Nephron progenitor cell (in vitro differentiated cells): ENCODE measurements at places on chromosomes 5 and 9.
A peak's percentile ranks its signal among the peaks of the same experiment; 100 is the strongest.

- DNase-seq: no peak
Measured at GRCh38 chr5:75375414-75375813, 38.4 kb downstream of the HMGCR start.

DNA sequence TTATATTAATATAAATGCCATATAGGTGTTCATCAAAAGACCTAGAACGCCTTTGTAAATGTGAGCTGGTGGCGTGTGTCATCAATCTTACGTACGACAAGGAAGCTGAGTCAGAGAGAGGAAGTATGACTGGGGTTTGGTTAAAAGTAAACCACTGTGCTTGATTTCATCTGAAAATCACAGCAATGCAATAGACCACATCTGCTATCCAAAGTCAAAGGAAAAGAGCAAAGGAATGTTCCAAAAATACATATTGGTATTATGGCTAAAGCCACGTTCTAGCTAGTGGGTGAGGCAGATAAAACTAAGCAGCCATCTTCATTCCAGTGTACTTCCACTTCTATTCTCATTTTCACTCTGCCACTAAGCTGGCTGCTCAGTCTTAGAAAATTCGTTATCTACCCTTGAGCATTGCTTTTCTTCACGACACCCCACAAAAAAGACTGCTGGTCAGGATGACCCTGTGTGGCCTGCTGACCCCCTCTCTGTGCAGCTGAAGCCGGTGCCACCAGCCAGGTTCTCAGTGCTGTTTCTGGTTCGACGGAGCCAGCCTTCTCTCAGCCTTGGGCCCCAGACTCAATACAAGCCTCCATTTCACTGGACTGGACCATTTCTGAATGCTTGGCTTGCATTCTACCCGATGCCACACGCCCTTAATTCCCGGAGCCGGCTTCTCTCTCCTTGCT, 23.8 kb downstream of the SHC3 start:
- no peak for DNase-seq

GRCh38 chr5:174384509-174384947, 339.0 kb downstream of the NSG2 start:
- DNase-seq: no peak

DNA sequence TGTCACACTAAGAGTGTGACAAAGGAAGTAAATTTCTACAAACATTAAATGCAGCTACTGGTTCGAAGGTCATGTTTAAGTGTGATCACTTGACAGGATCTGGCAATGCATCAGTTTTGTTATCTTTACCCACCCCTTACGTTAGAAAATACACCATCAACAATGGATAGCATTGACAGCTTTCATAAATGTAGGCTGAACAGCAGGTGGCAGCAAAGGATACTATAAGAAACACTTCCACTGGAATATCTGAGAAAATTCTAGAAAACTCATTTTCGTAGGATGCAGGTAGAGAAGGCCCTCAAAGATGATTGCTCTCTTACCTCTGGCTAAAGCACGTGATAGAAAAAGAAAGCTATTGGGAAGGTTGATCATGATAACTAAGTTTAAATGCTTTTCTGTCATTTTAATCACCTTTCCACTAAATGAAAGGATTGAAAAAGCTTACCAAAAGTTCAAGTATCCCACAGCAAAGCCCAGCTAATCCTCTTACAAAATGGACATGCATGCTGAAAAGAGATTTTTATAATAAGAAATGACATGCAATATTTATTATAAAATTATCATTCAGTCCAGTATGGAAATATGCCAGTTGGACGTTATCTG, 292.5 kb downstream of the PARP8 start:
- DNase-seq: peak; percentile 29

GRCh38 chr9:98142925-98143481, 24.0 kb upstream of the TRIM14 start:
- no peak for DNase-seq

DNA sequence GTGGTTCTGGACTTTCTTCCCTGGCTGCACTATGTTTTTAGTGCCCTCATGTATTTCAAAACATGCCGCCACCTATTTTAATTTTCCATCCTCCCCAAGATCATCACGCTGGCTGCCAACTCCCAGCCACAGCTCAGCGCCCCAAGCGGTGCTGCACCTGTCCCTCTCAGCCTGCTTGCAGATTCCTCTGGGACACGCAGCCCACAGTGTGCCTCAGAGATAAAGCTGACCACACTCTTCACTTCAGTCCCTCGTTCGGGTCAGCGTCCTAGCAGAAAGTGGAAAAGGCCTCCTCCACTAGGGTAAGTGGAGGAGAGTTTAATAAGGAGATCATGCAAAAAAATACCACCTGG, 56.2 kb upstream of the CKS2 start:
- no peak for DNase-seq

DNA sequence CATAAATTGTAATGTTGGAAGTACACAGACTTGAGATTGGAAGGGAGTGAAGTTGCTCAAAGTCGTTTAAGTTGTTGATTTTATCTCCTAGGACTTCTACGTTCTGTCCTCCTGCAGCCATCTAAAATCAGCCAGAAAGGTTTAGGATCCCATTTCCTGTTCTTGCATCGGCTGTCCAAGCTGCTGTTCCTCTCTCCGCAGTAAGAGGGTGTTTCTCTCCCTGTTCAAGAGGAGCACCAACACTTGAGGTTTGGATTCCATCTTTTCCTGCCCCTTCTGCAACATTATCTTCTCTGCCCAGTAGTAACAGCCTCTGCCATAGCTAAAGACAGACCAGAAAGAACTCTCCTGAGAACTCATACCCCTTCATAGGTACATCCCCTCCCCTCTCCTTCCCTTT, 373.4 kb downstream of the GADD45G start:
- no peak for DNase-seq

DNA sequence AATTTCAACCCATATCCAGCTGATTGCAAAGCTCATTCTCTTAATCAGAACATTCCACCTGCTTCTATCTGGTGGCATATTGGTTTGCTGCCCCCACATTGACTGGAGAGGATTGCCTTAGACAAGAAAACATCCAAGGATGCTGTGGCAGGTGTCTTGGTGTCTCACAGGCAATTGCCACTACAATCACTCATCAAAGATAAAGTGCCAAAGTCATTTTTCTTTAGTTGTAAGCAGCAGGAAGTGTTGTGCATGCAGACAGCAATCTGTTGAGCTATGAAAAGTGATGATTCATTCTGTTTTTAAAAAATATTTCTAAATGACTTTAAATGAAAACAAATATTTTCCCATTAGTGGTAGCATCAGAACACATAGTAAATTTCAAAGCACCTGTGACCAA, 53.9 kb downstream of the CDH6 start:
- no peak for DNase-seq

GRCh38 chr5:135174315-135175096, 140.5 kb upstream of the PITX1 start:
- DNase-seq: no peak

DNA sequence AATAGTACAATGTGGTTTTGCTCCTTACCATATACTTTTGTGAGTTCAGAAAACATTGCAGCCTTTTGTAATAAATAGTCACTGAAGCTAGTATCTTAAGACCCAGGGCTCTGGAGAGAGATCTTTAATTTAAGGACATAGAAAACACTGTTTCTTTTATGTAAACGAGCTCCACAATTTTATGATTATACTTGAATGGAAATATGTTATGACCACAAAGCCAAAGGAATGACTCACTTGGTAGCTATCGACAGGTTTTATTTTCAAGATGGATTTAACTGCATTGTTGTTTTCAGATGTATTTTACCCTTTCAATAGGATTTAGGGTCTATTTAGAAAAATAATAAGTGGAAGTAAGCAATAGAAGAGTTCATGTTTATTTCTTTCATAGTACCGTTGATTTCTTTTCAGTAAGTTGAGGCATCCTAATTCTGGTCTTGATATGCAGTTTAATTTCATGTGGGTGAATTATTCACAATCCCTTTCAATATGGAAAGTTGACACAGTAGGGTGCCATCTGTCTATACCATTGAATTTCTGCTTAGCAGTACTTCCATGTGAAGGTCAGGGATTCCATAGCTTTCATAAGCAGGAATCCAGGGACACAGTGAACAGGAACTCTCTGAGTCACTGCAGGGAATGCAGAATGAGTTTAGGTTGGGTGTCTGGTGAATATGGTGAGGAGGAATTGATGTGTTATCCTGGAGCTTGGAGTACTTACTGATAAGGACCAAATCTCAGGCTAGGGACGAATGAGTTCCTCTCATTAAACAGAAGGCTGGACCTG, 157.6 kb downstream of the CD180 start:
- no peak for DNase-seq

- no peak for DNase-seq
Measured at GRCh38 chr5:142797420-142797819, 27.2 kb downstream of the ARHGAP26 start.

DNA sequence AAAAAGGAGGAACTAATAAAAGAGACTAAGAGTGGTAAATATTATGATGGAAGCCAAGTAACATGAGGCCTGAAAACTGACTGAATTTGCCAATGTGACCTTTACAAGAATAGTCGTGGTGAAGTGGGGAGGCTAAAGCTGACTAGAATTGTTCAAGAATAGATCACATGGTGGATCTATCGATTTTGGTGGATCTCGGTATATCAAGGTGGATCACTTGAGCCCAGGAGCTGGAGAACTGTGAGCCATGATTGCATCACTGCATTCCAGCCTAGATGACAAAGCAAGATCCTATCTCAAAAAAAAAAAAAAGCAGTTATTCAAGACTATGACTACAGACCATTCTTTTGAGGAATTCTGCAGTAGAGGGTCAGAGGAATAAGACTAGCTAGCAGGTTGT, 15.1 kb downstream of the ERMP1 start:
- no peak for DNase-seq

GRCh38 chr5:96885518-96886338, 9.4 kb downstream of the ERAP2 start:
- DNase-seq: no peak

- DNase-seq: no peak
Measured at GRCh38 chr5:73821003-73821402, 195.0 kb downstream of the ARHGEF28 start.

DNA sequence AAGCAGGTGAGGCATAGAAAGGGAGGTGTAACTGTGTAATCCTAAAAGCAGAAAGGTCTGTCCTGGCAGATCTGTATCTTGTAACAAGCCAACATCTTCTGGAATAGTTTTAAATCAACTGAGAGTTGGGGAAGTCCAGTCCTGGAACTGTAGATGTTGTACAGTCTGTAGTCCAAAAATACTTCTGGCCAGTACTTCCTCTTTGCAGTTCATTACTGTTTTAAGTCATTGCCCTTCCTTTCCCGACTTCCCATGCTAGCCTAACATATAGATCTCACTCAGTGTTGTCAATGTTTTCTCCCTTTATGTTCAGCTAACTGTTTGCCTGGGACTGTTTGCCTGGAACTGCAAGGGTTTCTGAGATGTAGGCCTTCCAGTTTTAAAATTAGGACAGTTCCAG, 168.5 kb upstream of the ISL1 start:
- no peak for DNase-seq

DNA sequence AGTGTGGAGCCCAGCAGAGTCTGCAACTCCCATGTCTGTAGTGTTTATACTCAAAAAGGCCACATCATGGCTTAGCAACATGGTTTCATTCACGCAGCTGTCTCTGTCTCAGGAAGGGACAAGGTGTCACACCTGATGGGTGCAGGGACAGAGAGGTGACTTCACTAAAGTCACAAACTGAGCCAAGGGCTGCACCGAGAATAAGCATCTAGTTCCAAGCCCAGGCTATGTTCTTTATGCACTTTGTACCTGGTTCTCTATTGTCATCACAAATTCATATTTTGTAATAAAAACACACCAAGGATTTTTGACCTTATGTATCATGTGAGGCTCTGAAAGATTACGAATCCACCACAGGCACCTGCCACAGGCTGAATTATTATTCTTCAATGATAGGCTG, 64.9 kb upstream of the STK32A start:
- DNase-seq: no peak

- DNase-seq: no peak
Measured at GRCh38 chr5:130251931-130252330, 347.7 kb downstream of the CHSY3 start.

GRCh38 chr9:36725777-36726356, 153.2 kb downstream of the MELK start:
- peak; percentile 38 for DNase-seq

GRCh38 chr5:151745071-151745705, 13.2 kb downstream of the ATOX1 start:
- no peak for DNase-seq

DNA sequence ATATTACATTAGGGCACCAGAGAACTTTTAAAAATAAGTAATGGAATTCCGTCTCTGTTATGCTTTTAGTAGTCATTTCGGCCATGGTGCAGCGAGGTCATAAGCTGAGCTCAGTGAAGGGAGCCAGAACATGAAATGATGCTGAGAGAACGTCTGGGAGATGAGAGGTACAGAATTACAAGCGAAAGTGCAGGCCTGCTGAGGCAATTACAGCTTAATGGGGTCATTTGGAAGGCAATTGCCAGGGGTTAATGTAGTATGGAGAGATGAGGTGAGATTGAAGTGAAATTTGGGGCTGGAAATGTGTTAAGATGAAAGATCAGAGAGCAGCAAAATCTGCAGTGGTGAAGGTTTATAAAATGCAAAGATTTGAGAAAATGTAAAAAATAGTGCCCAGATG, 96.5 kb downstream of the PBX3 start:
- DNase-seq: no peak

DNA sequence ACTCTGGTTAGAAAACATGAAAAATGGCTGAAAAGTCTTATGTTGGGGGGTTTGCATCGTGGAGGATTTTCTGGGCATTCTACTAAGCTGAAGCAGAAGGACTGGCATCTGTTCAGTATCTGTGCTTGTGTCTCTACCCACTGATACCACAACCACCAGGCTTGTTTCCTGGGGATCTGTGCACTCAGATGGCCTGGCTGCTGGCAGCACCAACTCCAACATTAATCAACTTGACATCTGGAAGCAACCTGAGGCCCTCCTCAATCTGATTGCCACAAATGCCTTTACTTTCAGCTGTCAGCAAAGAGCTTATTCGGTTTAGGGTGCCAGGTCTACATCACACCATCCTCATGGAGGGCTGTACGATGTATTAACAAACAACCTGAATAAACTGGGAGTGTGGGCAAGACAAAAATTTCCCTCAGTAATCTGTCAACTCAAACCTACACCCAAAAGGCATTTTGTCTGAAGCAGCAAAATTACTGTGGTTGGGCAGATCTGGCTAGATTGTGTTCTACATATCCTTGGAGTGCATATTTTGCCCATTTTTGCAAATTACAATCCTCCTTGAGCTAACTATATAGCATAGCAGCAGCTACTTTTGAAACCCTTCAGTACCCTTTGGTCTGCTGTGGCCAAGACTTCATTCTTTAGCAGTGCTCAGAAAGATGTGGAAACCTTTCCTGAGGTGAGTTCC, 74.6 kb downstream of the FOXD1 start:
- DNase-seq: no peak

DNA sequence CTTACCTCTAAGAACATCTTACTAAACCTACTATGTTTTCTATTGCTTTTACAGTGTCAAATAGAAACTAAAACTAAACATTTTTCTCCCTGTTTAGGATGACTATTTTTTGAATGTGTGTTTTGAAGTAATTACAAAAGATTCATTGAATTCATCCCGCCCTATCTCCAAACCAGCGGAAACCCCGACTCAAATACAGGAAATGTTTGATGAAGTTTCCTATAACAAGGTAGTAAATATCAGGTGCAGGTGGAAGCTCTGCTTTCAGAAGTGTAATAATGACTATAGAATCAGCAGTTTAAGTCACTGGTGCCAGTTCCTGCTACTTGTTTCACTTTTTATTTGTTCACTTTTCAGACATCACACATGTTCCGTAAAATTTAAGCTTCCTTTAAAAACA, 20.0 kb downstream of the ERAP2 start:
- DNase-seq: no peak
